ENCODE measurements at places on chromosomes 4 and X.
A peak's percentile ranks its signal among the peaks of the same experiment; 100 is the strongest.

- DNase-seq = no peak
Observed at GRCh38 chr4:55406545-55406944, 10.8 kb downstream of the TMEM165 start.

- DNase-seq = peak; percentile 13
Observed at GRCh38 chr4:78552389-78553042, 946 bp downstream of the ANXA3 start.

DNA sequence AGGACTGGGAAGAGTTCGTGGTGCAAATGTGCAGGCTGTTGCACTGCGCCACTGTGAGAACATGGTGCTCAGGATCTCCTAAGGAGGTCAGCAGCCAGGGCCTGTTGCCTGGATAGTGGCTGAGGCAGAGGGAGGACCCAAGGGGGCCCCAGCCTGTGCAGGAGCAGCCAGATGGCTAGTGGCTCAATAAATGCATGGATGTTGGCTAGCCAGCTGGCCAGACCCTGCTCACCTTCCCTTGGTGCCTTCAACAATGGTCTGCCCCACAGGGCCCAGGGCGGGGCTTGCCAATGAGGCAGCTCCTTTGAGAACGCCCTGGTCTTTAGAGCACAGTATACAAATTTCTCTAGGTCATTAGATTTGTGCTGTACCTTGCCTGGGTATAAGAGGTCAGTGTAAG, 67.4 kb downstream of the TNIP2 start:
- no peak for DNase-seq

GRCh38 chr4:108834835-108835384, 72.1 kb upstream of the ETNPPL start:
- no peak for DNase-seq

DNA sequence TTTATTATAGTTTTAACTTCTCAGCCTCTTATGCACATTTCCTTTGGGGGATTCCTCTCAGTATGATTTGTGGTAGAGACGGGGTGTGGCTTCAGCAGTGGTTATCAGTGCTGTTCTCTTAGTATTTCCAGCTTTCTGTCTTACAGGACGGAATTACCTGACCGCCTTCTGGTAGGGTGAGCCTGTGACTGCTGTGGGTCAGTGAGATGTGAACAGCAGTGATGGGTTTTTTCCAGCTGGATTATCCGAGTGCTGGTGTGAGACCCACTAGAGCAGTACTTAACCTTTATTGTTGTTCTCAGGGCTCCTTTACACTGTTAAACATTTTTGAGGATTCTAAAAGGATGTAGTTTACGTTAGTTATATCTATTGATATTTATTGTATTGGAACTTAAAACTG, 135.2 kb downstream of the SLIT2 start:
- DNase-seq = no peak

- DNase-seq = no peak
Observed at GRCh38 chr4:185344743-185345538, 50.8 kb downstream of the LRP2BP start.

DNA sequence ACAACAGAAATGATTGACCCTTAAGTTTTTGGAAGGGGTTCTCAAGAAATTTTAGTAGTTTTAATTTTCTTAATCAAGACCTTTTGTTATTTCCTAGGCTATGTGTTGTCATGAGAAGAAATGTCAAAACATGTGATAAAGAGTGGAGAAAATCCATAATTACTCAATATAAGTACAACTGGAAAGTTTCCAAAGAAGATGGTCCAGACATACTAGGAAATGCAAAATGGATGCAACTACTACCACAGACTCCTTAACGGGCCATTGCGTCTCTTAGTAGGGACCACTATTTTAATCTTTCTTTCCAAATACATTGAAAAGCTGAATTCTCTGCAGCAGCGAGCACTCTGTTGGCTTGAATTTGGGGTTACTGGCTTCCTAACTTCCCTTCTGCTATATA, 148.8 kb downstream of the NWD2 start:
- no peak for DNase-seq

DNA sequence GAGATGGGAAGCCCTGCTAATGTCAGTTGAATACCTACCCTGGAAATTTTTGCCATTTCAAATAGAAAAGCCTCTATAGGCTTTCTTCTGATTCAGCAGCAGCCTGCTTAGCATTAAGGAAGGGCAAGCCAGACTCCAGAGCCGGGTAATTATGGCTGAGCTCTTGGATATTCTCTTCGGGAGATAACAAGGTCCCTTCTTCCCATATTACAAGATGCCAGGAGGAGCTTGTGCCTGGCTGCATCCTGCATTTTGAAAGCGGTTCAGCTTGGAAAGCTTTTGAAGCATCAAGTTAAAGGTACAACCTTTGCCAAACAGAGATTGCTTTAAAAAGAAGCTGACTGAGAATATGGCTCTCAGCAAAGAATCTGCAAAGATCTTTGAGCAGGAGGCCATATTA, 399.6 kb upstream of the RPS6KA3 start:
- DNase-seq = no peak

GRCh38 chr4:68712207-68712606, 41.8 kb upstream of the UGT2B15 start:
- no peak for DNase-seq

GRCh38 chr4:152605031-152605430, 69.1 kb upstream of the FBXW7 start:
- DNase-seq = no peak

DNA sequence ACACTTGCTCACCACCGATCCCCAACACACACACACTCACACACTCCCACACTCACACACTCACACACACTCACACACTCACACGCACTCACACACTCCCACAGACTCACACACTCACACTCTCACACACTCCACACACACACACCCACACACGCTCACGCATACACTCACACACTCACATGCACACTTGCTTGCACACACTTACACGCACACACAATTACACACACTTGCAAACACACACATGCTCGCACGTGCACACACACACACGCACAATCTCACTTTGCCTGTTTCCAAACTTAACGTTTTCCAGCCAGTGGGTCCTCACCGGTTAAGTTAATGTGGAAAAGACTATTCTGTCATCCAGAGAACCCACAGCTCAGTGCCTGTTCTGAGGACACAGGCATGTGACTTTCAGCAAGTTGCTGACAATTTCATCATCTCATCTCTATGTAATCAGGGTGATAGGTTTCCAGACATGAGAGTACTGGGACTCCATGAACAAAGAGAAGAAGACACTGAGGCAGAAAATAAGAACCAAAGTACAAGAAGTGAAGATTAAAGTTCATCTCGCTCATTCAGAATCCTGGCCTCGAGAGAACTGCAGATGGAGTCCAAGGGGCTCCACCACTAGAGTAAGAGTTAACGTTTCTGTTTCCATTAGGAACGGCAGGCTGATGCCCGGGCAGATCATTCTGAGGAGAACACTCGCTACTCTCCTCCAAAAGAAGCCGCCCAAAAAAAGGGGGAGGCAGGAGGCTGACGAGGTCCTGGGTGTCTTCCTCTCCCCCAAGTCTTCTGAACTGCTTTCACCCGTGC, 153.2 kb upstream of the FRG1 start:
- no peak for DNase-seq
